Stimulated activated CD8-positive, alpha-beta memory T cell treated with anti-CD3 and anti-CD28 coated beads, Interleukin-15, amount 100 ng/mL, for 4 hours (primary cell): ENCODE measurements at places on chromosomes 2 and 18.

- DNase-seq: no peak
These were observed 45.6 kb upstream of the SLC1A4 start for GRCh38 chr2:64943387-64944150.

- no peak for DNase-seq
These were observed 89.5 kb downstream of the NBAS start for GRCh38 chr2:15471606-15472005.

DNA sequence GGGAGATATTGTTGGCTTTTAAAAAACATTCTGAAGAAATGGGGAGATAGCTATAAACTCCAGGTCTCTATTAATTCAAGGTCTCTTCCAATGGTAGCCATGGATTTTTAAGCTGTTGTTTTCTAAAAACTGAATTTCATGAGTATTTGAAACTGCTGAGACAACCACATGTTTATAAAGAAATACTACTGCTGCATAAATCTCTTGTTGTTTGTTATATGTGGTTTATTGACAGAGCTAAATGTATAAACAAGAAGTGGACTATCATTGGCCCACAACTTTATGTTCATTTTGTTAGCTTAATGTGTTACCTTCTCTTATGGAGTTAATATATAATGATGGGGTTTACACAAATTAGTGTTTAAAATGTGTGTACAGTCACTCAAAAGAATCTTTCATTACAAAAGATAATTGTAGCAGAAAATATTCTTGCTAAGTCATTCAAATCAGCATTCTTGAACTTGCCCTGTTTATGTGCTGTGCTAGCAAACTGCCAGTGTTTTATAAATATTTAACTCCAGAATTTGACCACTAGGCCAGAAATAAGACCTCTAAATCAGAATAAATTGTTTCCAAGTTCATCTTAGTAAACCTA lies 242.1 kb downstream of the TMX3 start:
- no peak for DNase-seq

- DNase-seq: no peak
These were observed 373.2 kb downstream of the TRIB2 start for GRCh38 chr2:13089971-13090370.

DNA sequence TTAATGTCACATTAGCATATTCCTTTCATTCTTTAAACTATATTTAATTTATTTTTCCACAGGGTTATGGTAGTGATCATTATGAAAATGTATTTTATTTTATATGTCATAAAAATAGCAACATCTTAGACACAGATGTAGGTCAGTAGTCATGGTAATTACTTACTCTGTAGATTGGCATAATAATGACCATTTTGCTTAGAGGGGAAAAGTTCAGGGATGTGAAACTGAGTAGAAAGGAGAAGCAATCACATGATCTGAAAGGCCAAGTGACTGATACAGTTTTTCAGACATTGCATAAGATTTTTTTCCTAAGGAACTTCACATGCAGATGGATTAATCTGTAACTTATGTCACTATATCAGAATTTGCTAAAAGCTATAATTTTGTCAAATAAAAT lies 286.9 kb downstream of the CTNNA2 start:
- no peak for DNase-seq

GRCh38 chr2:205700331-205701132 lies 18.2 kb downstream of the NRP2 start:
- no peak for DNase-seq

DNA sequence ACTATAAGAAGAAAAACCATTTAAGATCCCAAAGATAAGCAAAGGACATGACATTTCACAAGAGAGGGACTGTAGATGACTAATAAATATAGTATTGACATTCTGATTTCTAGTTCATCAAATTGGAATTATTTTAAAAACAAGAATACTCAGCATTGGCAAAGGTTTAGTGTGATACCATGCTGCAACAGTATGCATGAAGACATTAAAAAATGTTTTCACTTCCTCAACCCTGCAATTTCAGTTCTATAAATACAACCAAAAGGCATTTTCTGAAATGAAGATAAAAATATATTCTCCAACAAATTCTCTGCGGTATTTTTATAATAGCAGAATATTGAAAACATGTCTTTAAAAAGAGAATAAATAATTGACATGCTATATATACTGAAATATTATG lies 2.1 kb downstream of the C2orf81 start:
- no peak for DNase-seq

DNA sequence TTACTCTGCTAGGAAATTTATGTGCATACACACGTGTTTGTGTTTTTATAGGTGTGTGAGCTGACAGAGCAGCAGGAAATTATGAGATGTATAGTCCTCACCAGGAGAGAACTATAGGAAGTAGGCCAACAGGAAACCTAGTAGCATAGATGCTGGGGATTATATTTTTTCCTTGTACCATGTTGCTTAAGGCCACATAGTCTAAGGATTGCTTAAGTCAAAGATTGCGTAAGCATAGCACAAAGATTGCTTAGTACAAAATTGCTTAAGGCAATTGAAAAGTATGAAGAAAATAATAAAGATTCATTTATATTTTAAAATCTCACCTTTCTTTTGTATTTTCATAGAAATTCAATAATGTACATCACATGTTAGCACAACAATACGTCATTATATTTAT lies 18.7 kb upstream of the CCDC102B start:
- no peak for DNase-seq

GRCh38 chr18:1062588-1062987 lies 157.9 kb downstream of the ADCYAP1 start:
- no peak for DNase-seq

DNA sequence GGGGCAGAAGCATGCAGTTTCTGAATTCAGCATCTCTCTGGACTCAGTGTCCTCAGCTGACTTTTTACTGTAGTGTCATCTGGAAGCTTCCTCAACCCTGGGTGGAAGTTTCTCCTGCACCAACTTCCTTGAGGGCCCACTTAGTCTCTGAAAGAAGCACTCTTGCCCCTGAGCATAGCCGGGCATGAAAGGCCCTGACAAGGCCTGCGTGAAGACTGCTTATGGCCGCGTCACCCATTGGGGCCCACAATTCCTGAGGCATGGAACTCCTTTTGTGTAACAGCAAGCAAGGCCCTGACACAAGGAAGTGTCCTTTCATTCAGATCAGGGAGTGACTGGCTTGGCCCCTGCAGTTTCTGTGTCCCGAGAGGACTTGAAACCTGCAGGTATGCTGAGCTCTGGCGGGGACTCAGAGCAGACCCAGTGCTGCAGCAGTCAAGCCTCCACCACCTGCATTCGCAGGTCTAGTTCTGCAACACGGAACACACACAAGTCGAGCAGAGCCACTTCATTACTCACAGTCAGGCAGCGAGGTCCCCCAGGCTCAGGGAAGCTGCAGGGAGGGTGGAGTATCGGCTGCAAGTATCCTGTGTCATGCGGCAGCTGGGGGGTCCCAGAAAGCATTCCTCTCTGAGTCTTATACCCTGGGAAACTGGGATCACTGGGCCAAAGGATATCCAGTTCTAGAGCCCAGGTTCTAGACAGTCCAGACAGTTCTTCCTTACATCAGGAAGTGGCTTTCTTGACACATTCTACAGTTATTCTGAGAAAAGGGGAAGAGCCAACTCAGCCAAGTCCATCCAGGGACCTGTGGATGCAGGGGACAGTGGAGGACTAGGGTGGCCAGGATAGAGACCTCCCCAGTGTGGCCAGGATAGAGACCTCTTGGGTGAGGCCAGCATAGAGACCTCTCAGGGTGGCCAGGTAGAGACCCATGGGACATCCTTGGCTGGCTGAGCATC lies 35.6 kb upstream of the PRLH start:
- no peak for DNase-seq

GRCh38 chr2:8851811-8852560 lies 14.6 kb upstream of the KIDINS220 start:
- no peak for DNase-seq

GRCh38 chr2:73177645-73178255 lies 24.6 kb upstream of the NOTO start:
- DNase-seq: no peak

GRCh38 chr2:239009589-239009961 lies 161.7 kb downstream of the TWIST2 start:
- no peak for DNase-seq

DNA sequence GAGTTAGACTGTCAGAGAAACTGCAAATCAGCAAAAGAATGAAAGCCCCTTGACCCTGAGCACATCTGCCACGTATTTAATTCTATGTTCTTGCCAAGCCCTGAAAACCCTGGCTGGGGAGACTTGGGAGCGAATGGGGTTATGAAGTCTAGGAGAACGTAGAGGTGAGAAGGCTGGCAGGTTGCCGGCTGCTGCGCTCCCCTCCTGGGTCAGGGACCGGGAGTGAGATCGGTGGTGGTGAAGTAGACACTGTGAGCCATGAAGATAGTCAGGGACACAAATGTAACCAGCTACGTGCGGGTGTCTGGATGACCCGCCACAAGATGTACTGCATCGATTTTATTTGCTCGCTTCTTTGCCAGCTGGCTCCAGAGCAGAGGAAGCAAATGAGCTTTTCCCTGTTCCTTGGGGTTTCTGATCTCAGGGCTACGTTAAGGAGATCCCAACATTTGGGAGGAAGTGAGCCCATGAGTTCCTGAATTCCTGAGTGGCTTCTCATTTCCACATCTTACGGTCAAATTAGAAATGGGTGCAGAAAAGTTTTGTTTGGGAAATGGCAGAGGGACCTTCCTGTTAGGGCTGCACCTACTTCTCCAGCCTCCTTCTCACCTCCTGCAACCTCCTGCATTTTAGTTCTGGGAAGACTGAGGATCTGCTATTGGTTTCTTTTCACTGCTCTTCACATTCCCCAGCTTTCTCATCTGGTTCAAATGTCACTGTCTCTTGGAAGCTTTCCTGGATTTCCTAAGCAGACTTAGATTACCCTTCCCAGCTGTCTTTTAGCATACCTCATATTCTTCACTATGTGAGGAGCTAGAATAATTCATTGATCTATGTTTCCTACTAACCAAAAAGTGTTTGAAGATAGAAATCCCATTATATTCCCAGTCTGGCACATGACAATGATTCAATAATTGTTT lies 360.6 kb downstream of the ZNF521 start:
- DNase-seq: no peak

GRCh38 chr18:2919600-2919999 lies 72.8 kb downstream of the EMILIN2 start:
- no peak for DNase-seq

GRCh38 chr18:60019463-60019840 lies 119.7 kb downstream of the PMAIP1 start:
- no peak for DNase-seq

DNA sequence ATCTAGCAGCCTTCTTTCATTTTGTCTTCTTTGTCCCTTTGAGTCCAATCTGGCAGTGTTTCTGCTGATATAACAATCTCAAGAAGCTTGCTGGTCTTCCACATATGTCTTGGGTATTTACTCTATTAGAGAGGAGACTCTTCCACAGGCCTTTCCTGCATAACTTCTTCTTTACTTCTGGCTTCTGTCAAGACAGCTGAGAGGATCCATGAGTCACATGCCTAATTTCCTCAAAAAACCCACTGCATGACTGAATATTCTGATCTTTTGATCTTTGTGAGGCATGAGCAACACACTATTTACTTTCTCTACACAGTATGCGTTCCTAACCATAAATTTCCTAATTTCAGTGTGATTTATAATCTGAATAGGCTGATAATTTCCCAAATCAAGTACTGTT lies 5.1 kb upstream of the DCC start:
- no peak for DNase-seq

DNA sequence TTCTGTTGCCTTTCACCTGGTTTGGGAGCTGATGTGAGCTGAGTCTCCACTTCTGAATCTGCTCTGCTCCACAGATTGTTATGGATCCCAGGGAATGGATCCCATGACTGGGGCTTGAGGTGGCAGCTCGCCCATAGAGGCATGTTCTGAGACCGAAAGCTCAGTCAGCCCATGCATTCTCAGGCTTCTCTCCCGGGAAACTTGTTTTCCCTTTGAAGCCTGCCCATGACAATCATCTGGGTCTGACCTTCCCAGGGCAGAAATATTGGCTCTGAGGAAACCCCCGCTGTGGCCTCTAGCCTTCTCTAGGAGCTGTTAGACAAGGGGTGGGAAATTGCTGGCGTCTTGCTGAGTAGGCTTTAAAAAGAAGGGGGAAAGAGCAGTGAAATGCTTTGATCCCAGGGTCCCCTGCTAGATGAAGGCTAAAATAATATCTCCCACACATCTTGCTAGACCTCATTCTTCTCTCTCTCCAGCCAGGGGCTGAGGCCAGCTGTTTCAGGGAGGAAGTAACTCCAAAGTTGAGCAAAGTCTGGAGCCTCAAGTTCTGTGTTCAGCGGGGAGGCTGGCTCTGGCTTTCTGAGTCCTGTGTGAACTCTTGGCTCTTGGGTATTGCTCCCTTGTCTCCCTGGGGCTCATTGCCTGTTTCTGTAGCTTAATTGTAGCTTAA lies 2.0 kb downstream of the VAMP8 start:
- DNase-seq: no peak

DNA sequence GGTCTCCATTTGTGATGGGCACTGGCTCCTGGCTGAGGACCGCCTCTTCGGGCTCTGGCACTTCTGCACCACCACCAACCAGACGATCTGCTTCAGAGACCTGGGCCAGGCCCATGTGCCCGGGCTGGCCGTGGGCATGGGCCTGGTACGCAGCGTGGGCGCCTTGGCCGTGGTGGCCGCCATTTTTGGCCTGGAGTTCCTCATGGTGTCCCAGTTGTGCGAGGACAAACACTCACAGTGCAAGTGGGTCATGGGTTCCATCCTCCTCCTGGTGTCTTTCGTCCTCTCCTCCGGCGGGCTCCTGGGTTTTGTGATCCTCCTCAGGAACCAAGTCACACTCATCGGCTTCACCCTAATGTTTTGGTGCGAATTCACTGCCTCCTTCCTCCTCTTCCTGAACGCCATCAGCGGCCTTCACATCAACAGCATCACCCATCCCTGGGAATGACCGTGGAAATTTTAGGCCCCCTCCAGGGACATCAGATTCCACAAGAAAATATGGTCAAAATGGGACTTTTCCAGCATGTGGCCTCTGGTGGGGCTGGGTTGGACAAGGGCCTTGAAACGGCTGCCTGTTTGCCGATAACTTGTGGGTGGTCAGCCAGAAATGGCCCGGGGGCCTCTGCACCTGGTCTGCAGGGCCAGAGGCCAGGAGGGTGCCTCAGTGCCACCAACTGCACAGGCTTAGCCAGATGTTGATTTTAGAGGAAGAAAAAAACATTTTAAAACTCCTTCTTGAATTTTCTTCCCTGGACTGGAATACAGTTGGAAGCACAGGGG lies 5.5 kb downstream of the TMEM37 start:
- no peak for DNase-seq

DNA sequence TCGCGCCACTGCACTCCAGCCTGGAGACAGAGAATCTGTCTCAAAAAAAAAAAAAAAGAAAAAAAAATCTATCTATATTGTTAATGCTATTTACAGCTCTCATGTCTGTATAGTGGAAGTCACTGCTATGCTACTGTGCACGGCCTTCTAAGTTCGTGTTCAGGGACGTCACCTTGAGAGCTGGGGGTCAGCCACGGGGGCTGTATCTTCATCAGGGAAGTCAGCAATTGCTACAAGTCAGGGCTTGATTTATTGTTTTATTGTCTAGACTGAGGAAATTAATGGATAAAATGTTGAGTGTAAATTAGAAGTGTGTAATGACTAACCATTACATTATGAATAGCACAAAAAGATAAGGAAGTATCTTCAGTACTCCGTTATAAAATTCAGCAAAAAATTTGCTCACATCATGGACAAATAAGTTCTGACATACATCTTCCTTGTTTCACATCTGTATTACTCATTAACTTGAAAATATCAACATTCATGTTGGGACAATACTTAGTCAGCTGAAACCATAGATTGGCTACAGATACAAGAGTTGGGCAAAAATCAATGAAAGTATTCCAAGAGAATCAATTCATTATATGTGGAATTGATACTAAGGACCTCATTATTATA lies 136.6 kb upstream of the SEC11C start:
- DNase-seq: no peak
